ENCODE measurements at places on chromosomes 2 and 18.

DNA sequence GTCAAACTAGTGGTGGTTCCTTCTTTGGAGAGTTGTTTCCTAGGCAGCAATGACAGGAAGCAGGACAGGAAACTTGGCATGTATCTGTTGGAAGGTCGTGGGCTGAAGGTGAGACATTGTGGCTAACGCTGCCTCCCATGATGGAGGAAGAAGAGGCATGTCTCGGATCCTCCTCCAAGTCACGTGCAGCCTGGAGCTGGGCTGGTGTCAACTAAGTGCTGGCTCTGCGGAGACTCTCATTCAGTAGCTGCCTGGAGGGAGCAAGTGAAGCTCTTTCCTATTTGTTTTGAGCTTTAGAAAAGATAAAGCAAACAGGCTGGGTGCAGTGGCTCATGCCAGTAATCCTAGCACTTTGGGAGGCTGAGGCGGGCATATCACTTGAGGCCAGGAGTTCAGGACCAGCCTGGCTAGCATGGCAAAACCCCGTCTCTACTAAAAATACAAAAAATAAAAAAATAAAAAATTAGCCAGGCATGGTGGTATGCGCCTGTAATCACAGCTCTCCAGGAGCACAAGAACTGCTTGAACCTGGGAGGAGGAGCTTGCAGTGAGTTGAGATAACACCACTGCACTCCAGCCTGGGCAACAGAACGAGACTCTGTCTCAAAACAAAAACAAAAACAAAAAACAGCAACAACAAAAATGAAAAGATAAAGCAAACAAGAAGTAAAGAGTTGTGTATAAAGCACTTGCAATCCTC, 28.2 kb upstream of the INO80C start:
- peak; percentile 23 for DNase-seq

GRCh38 chr2:41626936-41627335, 420.9 kb upstream of the PKDCC start:
- DNase-seq = no peak

DNA sequence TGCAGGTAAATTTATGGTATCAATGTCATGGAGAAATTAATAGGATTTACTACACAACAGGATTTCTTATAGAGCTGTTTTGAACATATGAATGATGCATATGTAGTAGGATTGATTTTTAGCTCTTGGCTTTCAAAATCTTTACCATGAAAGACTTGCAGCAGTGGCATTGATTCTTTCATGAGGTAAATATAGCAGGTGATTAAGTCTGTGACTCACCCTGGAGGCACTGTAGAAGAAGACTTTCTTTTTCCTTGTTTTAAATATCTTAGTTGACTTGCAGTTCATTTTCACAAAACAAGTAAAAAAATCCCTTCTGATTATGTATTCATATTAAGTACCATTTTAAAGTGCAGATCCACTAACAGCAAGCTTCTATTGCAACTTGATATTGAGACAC, 463.0 kb downstream of the FBXO15 start:
- DNase-seq = no peak

DNA sequence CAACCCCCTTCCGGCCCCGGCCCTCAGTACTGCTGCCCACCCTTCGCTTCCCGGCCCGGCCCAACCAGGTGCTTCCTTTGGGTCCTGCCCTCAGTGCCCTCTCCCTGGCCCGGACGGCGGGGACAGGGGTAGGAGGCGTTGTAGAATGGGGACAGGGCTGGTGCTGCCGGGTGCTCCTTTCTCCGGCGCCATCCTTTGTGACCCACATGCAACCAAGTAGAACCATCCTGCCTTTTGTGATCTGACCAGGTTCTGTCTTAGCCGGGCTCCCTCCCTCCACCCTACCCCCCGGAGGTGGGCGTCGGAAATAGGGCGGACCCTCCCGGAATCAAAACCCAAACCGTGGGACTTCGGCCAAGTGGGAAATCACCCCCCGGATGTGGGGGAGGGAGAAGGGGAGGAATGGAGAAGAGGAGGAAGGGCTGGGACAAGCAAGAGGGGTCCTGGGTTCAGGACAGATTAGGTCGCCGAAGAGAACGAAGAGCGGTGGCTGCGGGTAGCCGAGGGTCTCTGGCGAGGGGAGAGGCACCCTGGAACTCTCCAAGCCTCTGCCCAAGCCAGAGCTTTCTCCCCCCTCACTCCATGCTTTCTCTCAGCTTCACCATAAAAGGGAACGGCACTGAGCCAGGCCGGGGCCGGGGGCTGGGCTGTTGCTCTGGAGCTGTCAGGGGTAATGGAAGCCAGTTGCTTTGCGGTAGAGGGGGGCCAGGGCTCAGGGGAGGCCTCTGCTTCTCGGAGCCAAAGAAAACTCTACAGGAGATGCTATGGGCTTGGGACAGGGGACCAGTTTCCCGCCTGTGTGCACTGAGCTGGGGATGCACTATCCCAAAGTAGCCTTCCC, 756 bp upstream of the OST4 start:
- peak; percentile 43 for DNase-seq

DNA sequence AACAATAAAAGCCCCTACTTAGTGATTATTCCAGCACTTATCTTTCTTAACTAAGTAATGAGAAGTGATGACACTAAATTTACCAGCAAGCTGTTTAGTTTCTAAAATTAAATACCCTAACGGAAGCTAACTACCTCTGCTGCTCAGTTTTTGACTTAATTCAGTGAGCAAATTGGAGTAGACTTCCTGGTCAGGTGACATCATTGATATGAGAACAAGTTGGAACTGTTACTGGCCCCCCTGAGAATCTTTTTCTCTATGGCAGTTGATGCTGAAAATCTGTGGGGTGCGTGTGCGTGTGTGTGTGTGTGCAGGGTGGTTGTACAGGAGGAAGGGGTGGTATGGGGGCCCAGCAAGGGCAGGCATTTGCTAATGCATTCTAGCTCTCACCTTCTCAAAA, 35.5 kb upstream of the BMP10 start:
- DNase-seq = no peak

DNA sequence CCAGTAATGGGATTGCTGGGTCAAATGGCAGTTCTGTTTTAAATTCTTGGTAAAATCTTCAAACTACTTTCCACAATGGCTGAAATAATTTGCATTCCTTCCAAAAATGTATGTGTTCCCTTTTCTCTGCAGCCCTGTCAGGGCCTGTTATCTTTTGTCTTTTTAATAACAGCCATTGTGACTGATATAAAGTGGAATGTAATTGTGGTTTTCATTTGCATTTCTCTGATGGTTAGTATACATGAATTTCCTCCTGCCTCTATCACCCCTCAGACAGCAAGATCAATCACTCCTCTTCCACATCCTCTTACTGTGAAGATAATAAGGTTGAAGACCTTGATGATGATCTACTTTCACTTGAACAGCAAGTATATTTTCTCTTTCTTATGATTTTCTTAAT, 304.8 kb upstream of the FSIP2 start:
- peak; percentile 22 for DNase-seq

DNA sequence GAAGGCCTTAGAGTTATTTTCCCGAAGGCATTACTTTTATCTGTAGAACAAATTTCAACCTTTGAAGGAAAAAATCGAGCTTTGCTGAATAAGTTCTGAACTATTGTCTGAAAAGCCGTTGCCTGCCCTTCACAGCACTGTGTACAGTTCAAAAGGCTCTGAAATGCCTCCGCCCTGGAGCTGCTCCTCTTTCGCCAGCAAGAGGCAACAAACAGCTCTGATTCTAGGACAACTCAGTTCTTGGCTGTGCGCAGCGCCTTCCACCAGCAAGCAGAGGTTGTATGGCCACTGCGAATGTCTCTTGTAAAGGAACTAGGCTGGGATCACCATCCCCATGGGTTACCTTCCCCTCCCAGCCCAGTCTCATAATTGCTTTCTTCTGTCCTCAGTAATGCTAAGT, 308.5 kb downstream of the GBX2 start:
- DNase-seq = no peak

DNA sequence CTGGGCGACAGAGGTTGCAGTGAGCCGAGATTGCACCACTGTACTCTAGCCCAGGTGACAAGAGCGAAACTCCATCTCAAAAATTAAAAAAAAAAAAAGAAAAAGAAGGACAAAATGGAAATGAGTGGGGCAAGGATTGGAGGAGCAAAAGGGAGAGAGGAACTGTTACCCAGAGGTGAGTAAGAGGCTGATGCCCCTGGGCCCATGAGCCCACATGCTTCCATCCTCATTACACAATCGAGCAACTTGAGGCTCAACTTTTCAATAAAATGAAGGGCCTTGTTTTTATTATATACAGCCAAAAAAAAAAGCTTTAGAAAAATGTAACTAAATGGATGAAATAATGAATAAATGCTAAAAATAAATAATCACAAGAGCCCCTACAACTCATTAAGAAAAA, 91.7 kb upstream of the YWHAQ start:
- no peak for DNase-seq

GRCh38 chr2:13014783-13015182, 298.0 kb downstream of the TRIB2 start:
- no peak for DNase-seq

DNA sequence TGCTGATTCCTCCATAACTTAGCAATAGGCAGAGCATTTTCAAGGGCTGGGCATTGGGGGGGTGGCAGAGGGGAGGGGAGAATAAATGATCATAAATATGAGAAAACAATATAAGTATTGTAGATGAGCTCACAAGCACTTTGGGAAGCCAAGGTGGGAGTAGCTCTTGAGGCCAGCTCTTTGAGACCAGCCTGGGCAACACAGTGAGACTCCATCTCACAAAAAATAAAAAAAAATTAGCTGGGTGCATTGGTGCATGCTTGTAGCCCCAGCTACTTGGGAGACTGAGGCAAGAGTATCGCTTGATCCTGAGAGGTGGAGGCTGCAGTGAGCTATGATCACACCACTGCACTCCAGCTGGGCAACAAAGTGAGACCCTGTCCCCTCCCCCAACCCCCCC, 75.9 kb downstream of the MYCN start:
- no peak for DNase-seq

GRCh38 chr2:128375454-128375853, 56.8 kb upstream of the HS6ST1 start:
- DNase-seq = no peak

- peak; percentile 74 for DNase-seq
Measured at GRCh38 chr18:35409911-35410310, 32.8 kb upstream of the ZNF396 start.

DNA sequence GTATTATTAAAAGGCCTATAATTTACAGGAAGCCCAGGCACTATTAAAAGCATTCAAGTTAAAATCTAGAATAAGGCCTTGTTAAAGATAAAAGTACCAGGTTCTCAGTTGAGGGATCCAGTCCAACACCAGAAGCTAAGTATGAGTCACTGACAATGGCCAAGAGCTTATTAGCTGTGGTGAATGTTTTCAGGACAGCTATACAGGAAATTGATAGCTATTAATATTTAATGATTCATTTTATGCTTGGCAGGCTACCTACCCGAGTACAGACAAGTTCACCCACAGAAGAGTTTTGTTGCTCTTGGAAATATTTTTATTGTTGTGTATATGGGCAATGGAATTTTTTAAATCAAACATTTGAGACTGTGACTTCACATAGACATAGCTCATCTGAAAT, 729.6 kb upstream of the ZNF804A start:
- no peak for DNase-seq

- DNase-seq = peak; percentile 79
Measured at GRCh38 chr2:48946449-48947048, 191.0 kb upstream of the LHCGR start.

GRCh38 chr2:42051543-42052235, 3.9 kb downstream of the PKDCC start:
- no peak for DNase-seq

DNA sequence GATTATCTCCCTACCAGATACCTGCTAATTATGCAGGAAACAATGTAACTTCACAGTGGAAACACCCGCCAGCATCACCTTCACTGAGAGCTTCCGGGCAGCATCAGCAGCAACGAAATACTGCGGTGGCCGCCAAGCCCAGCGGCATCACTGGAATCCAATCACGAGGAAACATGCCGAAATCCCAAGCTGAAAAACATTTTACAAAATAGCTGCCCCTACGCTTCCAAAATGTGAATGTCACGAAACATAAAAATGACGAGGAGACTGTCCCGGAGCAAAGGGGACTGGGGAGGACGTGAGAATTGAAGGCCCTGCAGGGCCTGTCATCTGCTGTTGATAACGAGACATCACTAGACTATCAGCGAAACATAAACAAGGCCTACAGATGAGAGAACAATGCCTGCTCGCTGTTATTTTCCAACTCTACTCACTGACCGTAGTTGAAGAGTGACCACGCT, 82.6 kb downstream of the HDAC4 start:
- DNase-seq = no peak

DNA sequence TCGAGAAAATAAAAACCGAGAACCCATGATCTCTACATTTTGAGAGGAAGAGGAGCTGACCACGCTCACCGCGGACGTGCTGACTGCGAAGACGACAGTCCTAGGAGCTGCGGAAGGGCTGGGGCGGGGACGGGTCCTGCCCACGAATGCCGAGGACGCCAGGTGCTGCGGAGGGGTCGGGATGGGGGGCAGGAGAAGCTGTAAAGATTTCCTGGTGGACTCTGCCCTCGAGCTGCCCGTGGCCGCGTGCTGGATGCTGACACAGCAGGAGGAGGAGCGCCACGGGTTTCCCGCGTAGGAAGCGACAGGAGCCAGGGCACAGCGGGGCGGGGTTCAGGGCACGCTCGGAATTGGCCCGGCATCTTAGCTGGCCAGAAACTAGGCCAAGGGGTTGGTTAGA, 22.2 kb downstream of the ZSCAN30 start:
- no peak for DNase-seq

GRCh38 chr2:30237966-30238800, 6.8 kb downstream of the LBH start:
- no peak for DNase-seq

GRCh38 chr2:198188982-198189381, 384.6 kb downstream of the PLCL1 start:
- DNase-seq = no peak

GRCh38 chr18:37298816-37299215, 266.8 kb downstream of the CELF4 start:
- DNase-seq = no peak

DNA sequence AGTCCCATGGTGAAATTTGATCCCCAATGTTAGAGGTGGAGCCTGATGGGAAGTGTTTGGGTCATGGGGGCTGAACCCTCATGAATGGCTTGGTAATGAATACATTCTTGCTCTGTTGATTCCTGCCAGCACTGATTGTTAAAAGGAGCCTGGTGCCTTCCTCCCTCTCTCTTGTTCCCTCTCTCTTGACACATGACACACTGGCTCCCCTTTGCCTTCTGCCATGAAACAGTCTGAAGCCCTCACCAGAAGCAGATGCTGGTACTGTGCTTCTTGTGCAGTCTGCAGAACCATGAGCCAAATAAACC, 30.6 kb upstream of the EPC2 start:
- DNase-seq = no peak

GRCh38 chr18:2907550-2908135, 60.8 kb downstream of the EMILIN2 start:
- peak; percentile 65 for DNase-seq

GRCh38 chr2:120787822-120788700, 52.4 kb downstream of the GLI2 start:
- no peak for DNase-seq

- no peak for DNase-seq
Measured at GRCh38 chr18:58253871-58254270, 209.8 kb downstream of the NEDD4L start.

- peak; percentile 100 for DNase-seq
Measured at GRCh38 chr2:134918526-134919340, at the start of gene CCNT2. Gene CCNT2 (plus strand): TSS chr2:134918822. CDS start chr2:134918855, 33 bp downstream.
